Vagina (tissue), 2 donors: ENCODE measurements at places on chromosomes 4 and X.

DNA sequence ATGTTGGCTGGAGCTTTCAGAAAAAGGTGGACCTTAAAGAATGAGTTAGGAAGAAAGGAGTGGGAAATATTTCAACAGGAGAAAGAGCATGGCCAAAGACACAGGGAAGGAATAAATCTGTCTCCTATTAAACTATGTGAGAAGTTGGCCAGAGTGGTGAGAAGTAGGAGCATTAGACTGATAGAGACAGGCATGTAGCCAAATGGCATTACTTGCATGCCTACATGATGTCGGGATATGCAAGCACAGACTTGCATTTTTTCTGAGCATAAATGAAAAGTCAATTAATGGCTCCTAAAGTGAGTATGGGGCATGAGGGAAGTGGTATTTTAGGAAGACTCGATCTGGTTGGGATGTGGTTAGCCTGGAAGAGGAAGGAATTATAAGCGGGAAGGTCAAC, 279.6 kb upstream of the PITX2 start:
- DNase-seq: no peak

GRCh38 chr4:98480535-98480934, 177.9 kb downstream of the TSPAN5 start:
- DNase-seq: no peak

DNA sequence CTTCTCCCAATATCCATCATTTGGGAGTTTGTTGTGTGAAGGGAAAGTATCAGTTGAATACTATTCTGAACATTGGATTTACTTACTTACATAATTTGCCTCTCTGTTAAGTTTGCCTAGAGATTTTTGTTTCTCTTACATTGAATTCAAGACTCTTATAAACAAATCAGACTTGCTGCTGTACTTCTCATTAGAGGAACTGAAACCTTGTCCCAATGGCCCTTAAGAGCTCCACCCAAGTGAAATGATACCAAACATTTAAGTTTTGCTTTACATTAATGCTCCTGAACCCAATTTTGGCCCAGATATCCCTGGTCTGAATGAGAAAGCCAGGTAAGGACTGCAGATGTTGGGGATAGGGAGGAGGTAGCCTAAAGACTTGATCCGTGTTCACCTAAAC, 32.0 kb downstream of the HAND2 start:
- no peak for DNase-seq

DNA sequence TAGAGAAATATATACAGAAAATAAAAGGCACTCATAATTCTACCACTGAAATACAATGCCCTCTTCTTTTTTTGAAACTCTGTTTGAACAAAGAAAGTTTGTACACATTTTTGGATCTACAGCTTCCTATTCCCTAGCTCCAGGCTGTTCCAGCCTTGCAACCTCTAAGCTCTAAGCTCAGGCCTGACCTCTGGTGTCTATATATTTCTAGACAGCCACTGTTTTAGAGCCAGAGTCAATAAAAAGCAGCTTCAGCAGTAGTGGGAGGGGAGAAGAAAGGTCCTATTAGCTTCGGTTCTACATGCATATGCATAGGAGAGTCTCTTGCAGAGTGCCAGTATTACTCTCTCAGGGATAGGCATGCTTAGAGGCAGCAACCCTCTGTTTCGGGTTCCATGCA, 39.7 kb downstream of the CLDN2 start:
- no peak for DNase-seq

DNA sequence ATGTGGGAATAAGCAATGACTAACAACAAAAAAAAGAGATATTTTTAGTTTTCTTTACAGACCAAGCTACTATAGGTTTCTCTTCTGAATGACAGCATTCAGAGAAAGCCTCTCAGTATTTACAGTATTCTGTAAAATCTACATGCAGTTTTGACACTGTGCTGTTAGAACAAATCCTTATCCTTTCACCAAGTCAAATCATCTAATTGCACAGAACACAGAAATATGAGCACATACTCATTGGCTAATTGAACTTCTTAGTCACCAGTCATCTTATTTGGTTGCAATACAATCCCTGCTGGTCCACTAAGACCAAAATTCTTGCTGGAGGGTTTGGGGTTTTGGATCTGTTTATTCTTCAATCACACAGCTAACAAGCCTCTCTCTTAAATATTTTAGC, 5.7 kb downstream of the ACOT9 start:
- DNase-seq: no peak

GRCh38 chrX:135009057-135009610, 13.2 kb downstream of the RTL8B start:
- DNase-seq: no peak

- no peak for DNase-seq
These were observed 101.7 kb upstream of the MAP3K15 start for GRCh38 chrX:19616959-19617358.

GRCh38 chr4:127852661-127853060, 28.0 kb upstream of the PLK4 start:
- no peak for DNase-seq
